ENCODE measurements at places on chromosomes 2 and 18.

DNA sequence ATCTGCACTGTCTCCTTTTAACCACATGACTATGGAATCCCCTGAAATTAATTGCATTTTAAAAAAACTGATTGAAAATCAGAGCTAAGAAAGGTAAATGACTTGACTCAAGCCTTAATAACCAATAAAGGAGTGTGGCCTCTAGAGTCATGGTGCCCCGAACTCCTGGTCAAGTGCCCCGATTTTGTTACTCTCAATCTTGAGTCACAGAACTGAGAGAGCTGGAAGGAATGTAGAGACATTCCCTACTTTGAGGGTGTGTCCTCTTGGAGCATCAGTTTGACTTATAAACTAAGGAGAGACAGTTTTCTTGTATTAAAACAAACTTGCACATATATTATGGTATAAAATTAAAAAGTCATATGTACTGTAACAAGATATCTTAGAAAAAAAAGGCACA lies 2.4 kb downstream of the WDR43 start:
- no peak for DNase-seq

DNA sequence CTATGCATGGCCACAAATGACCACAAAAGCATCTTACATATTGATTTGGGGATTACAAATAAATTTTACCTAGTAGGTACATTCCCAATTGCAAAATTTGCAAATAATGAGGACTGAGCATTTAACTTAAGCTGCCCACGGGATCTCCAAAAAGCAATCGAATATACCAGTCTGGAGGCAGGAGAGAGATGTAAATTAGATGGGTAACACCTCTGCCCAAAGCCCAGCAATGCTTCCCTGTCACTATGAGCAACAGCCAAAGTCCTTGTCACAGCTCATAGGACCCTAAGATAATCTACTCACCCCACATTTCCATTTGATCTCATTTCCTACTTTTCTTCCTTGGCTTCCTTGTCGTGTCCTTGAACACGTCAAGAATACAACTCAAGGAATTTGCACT lies 172.2 kb downstream of the SUCLG1 start:
- DNase-seq, result no peak

DNA sequence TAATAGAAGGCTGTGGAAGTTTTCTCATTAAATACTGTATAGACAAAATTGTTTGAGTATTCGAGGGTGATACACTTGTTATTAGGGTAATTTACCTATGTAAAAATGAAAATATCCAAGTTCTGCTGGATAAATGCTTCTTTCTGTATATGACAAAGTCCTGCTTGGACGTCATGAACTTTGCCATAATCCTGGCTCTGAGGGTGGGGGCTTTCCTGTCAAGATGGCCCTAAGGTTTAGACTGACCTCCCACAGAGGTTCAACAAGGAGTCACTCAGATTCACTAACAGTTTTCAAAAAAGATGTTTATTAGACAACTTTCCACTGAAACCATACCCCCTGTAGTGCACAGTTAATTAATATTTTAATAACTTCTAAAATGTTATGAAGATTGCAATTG lies 52.5 kb upstream of the NABP1 start:
- DNase-seq, result no peak

- no peak for DNase-seq
Observed at GRCh38 chr2:153386481-153386897, 92.1 kb downstream of the RPRM start.

DNA sequence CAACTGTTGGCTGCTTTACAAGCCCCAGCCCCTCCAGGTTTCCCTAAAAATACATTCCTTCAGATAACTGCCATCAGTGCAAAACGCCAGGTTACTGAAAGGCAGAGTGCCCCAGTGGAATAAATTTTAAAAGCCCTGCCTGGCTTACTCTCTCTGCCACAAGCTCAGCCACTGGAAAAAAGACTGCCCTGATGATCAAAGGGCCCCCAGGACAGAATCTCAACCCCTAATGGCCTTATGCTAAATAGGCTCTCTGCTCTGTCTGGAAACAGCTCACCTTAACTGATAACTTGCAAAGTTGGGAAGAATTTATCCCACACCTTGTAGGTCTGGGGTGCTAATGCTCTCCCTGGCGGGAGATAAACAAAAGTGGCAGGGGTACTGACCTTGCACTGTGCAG lies 33.9 kb downstream of the CFAP53 start:
- no peak for DNase-seq

GRCh38 chr2:8378016-8378810 lies 303.6 kb upstream of the ID2 start:
- no peak for DNase-seq

GRCh38 chr18:70491734-70492348 lies 203.0 kb downstream of the SOCS6 start:
- DNase-seq, result no peak

GRCh38 chr2:132419941-132420340 lies 3.3 kb downstream of the GPR39 start:
- DNase-seq, result no peak

- DNase-seq, result no peak
Observed at GRCh38 chr2:215432759-215433594, 2.9 kb downstream of the FN1 start.

DNA sequence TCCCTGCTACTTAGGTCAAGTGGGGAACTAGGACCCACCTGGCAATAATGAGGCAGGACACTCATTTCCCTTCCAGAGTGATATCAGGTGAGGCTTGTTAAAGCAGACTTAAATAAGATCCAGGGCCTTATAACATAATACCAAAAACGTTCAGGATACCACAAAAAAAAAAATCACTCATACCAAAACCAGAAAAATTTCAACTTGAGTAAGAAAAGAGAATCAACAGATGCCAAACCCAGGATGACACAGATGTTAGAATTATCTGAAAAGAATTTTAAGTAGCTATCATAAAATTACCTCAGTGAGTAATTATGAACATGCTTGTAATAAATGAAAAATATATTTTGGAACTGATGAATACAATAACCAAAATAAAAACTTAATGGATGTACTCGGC lies 255.6 kb upstream of the OSR1 start:
- no peak for DNase-seq

- no peak for DNase-seq
Observed at GRCh38 chr2:205405752-205406151, 276.5 kb upstream of the NRP2 start.

- no peak for DNase-seq
Observed at GRCh38 chr2:9089831-9090230, 86.3 kb upstream of the MBOAT2 start.

All from esophagus squamous epithelium (tissue), 5 donors.